ENCODE measurements at places on chromosomes 2 and 18. TPM values are rescaled to one million over a fixed set of nuclear protein-coding genes. Genes with fewer than 3 reads are reported as not detected.

GRCh38 chr2:218093879-218094278 lies 24.8 kb downstream of the RUFY4 start:
- no peak overlapping the region for H3K27ac ChIP-seq
- no peak overlapping the region for H3K4me3 ChIP-seq
- DNase-seq = no peak
- H3K4me1 ChIP-seq = no peaks in the 10 kb centered on the region
- peaks cover 28% of the 10 kb centered on the region for H3K27me3 ChIP-seq

DNA sequence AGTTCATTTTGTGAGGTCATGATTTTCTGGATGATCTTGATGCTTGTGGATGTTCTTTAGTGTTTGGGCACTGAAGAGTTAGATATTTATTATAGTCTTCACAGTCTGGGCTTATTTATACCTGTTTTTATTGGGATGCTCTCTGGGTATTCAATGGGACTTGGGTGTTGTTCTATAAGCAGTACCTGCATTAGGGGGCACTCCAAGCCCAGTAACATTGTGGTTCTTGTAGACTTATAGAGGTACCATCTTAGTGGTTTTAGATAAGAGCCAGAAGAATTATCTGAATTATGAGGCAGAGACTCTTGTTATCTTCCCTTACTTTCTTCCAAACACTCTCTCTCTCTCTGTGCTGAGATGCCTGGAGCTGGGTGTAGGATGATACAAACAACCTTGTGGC lies 470.0 kb downstream of the PIK3C3 start:
- H3K27me3 ChIP-seq = no peaks in the 10 kb centered on the region
- no peak overlapping the region for H3K27ac ChIP-seq
- no peaks in the 10 kb centered on the region for H3K4me1 ChIP-seq
- no peak overlapping the region for H3K4me3 ChIP-seq
- H3K36me3 ChIP-seq = no peaks in the 10 kb centered on the region
- no peak for DNase-seq

- peak; percentile 57 for DNase-seq
- no peaks in the 10 kb centered on the region for H3K27me3 ChIP-seq
- H3K27ac ChIP-seq = no peak overlapping the region
- H3K4me1 ChIP-seq = no peaks in the 10 kb centered on the region
Observed at GRCh38 chr2:117917223-117917917, 96.5 kb downstream of the CCDC93 start.

DNA sequence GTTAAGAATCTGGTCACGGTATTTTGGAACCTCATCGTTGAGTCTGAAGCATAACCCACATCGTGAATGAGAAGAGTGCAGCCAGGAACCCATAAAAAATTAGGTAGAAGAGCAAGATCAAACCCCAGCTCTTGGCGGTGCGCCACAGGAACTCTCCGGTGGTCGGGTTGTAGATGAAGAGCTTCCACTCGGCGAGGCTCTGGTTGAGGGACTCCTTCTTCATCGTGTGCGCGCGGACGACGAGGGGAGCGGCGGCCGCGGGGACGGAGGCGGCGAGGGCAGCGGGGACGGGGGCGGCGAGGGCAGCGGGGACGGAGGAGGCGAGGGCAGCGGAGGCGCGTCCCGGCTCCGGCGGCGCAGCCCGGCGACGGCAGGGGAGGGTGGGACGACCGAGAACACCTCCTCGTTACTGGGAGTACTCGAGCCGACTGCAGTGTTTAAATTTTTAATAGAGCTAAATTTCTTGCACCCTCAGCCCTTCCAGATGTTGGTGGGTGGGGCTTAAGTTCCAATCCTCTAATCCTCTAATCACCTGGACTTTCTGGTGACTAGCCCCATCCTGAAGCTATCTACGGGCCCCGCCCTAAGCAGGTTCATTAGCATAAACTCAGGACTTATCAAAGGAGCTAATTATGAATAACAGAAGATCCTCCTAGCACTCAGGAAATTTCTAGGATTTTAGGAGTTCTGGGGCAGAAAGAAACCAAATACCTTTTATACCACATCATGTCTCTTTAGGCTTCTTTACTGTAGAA lies 20.4 kb upstream of the PAPOLG start:
- H3K27me3 ChIP-seq = peaks cover 21% of the 10 kb centered on the region
- no peaks in the 10 kb centered on the region for H3K4me1 ChIP-seq

DNA sequence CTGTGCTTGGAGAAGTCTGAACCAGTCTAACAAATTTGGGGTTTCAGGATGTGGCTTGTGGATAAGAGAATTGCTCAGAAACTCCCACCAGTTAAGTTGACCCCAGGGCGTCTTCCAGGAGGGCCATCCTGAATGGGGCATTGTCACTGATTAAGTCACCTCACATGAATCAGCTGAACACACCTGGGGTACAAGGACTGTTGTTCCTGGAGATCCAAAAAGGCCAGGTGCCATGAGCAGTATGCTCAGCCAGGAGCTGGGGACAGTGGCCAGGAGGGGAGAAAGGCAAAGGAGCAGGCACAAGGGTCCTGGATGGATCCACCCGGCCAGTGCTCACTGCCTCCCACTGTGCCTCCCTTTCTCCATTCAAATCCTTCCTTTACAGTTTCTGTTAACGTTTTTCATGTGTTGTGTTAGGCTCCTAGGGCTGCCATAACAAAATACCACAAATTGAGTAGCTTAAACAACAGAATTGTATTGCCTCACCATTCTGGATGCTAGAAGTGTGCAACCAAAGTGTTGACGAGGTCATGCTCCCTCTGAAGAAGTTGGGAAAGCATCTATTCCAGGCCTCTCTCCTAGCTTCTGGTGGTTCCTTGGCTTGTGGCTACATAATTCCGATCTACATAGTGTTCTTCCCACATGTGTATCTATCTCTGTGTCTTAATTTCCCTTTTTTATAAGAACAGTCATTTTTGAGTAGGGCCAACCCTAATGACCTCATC lies 33.4 kb downstream of the TRABD2A start:
- peak; percentile 31 for DNase-seq
- no peaks in the 10 kb centered on the region for H3K36me3 ChIP-seq
- H3K4me1 ChIP-seq = peaks cover 8% of the 10 kb centered on the region

DNA sequence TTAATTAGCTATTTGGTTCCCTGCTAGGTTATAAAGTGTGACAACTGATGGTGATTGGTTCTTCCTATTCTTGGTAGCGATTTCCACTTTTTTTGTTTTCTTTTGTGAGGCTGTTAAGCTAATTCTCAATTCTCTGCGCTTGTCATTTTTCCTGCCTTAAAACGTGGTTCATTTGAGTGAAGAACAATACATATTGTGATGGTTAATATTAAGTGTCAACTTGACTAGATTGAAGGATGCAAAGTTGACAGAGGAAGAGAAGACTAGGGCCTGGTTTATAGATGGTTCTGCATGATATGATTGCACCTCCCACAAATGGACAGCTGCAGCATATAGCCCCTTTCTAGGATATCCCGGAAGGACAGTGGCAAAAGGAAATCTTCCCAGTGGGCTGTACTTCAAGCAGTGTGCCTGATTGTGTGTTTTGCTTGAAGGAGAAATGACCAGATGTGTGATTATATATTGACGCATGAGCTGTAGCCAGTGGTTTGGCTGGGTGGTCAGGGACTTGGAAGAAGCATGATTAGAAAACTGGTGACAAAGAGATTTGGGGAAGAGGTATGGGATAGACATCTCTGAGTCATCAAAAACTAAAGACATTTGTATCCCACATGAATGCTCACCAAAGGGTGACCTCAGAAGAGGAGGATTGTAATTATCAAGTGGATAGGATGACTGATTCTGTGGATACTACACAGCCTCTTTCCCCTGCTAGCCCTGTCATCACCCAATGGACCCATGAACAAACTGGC lies 39.4 kb upstream of the ZNF804A start:
- no peaks in the 10 kb centered on the region for H3K36me3 ChIP-seq
- H3K27ac ChIP-seq = no peak overlapping the region
- no peak for DNase-seq
- H3K4me1 ChIP-seq = no peaks in the 10 kb centered on the region
- H3K4me3 ChIP-seq = no peak overlapping the region
- no peaks in the 10 kb centered on the region for H3K27me3 ChIP-seq

- no peaks in the 10 kb centered on the region for H3K4me1 ChIP-seq
- DNase-seq = no peak
- peaks cover 73% of the 10 kb centered on the region for H3K36me3 ChIP-seq
- H3K27ac ChIP-seq = no peak overlapping the region
Observed at GRCh38 chr2:197548582-197548981, 32.7 kb downstream of the MOB4 start.

DNA sequence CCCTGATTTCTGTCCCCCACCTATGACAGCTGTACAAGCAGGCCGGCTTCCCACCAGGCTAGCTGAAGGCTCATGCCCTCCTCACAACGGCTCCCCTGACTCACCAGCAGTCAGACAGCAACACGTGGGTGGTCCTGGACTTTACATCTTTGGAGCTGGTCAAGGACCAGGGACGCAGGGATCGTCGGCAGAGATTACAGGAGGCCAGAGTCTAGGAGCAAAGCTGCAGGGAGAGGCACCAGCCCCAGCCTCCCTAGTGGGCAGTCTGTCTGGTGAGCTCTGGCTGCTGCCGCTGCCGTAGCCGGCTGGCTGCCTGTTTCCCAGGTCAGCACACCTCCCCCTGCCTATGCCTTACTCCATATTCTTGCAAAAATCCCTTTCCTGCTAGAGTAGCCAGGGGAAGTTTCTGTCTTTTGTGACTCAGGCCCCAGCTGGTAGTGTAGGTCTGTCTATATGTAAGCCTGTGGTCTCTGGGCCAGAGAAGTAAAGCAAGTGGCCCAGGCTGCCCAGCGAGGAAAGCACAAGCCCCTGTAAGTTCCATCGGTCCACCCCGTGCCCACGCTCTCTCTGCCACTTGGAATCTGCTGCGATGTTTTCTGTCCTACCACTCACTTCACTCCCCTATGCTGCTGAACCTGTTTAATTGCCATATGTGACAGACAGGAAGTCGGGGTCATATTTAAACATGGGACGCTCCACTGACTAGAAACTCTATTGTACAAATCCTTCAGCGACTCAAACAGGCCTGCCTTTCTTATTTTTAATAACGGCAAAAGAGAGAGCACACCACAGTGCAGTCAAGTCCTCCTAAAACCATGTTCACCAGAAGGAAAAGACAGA lies 2.4 kb upstream of the ARHGEF4 start:
- H3K27me3 ChIP-seq = peaks cover 34% of the 10 kb centered on the region

- H3K27me3 ChIP-seq = no peaks in the 10 kb centered on the region
- H3K27ac ChIP-seq = no peak overlapping the region
- peaks cover 3% of the 10 kb centered on the region for H3K4me1 ChIP-seq
- DNase-seq = no peak
- H3K4me3 ChIP-seq = no peak overlapping the region
Observed at GRCh38 chr18:23643815-23644490, 18.8 kb downstream of the ANKRD29 start.

GRCh38 chr2:203737360-203737759 lies 30.9 kb downstream of the CD28 start:
- no peaks in the 10 kb centered on the region for H3K27me3 ChIP-seq
- H3K4me1 ChIP-seq = no peaks in the 10 kb centered on the region
- no peak for DNase-seq

- H3K4me1 ChIP-seq = peaks cover 3% of the 10 kb centered on the region
- no peak overlapping the region for H3K27ac ChIP-seq
- no peak for DNase-seq
- no peaks in the 10 kb centered on the region for H3K36me3 ChIP-seq
- H3K27me3 ChIP-seq = peaks cover 16% of the 10 kb centered on the region
Observed at GRCh38 chr2:224155896-224156295, 116.8 kb upstream of the SERPINE2 start.

DNA sequence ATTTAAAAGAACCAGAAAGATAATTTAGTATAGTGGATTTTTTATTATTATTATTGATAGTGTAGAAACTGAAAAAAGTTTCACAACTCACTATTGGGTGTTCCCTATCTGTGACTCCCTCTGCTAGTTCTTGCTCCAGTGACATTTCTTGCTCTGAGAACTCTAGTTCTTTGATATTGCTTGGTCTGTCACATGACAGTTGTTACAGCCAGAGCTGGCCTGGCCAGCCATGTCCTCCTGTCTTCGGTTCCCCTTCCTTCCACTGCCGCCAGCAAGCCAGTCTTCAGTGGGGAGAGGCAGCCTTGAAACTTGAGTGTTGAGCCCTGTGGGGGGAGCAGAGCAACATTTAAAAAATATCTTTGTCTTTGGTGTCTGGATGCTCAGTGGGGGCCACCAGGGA lies 7.6 kb upstream of the THOC1 start:
- DNase-seq = no peak
- H3K27me3 ChIP-seq = no peaks in the 10 kb centered on the region
- H3K27ac ChIP-seq = no peak overlapping the region
- H3K4me1 ChIP-seq = no peaks in the 10 kb centered on the region

- no peak overlapping the region for H3K4me3 ChIP-seq
- H3K27me3 ChIP-seq = no peaks in the 10 kb centered on the region
- peaks cover 2% of the 10 kb centered on the region for H3K4me1 ChIP-seq
- H3K27ac ChIP-seq = peak overlapping the region; percentile 51
- DNase-seq = no peak
- no peaks in the 10 kb centered on the region for H3K36me3 ChIP-seq
Observed at GRCh38 chr2:207215308-207215707, 49.6 kb upstream of the KLF7 start.

GRCh38 chr18:23183411-23184150 lies 48.3 kb downstream of the CABLES1 start:
- H3K27ac ChIP-seq = no peak overlapping the region
- no peak overlapping the region for H3K4me3 ChIP-seq
- H3K4me1 ChIP-seq = peaks cover 3% of the 10 kb centered on the region
- H3K36me3 ChIP-seq = no peaks in the 10 kb centered on the region
- H3K27me3 ChIP-seq = no peaks in the 10 kb centered on the region

DNA sequence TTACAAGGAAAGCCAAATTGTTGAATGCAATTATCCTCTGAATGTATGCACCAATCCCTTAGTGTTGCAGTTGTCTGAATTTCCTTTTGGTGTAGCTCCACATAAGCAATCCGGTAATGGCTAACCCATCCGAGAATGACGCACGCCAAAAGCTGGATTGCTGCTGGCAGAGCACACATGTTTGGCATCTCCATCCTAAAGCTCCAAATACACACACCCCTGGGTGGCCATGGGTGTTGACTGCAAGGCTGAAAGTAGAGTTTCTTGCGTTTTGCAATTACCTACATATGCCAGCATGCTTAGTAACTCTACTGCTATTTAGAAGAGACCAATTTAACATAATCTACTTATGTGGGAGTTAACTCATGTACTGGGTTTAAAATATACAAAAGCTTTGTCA lies 53.1 kb downstream of the KCTD1 start:
- no peak overlapping the region for H3K27ac ChIP-seq
- H3K27me3 ChIP-seq = no peaks in the 10 kb centered on the region
- no peak overlapping the region for H3K4me3 ChIP-seq
- peaks cover 15% of the 10 kb centered on the region for H3K4me1 ChIP-seq
- DNase-seq = no peak

HOXD4 gene
- total RNA-seq = not detected

ATP6V1C2 gene
- total RNA-seq = 0.27 TPM

ACVR1C gene
- total RNA-seq = 0.59 TPM

ZC3H6 gene
- 26.4 TPM for total RNA-seq

NUP35 gene
- total RNA-seq = 30.7 TPM

All from endodermal cell (in vitro differentiated cells).